NB4 (cell line): ENCODE measurements at places on chromosomes 5 and 9.
A peak's percentile ranks its signal among the peaks of the same experiment; 100 is the strongest.

GRCh38 chr9:38036359-38037084 lies 32.5 kb downstream of the SHB start:
- peak; percentile 24 for DNase-seq

GRCh38 chr5:4773827-4774317 lies 366.3 kb upstream of the ADAMTS16 start:
- no peak for DNase-seq

- no peak for DNase-seq
Measured at GRCh38 chr5:10590226-10590999, 26.5 kb downstream of the ANKRD33B start.

- peak; percentile 69 for DNase-seq
Measured at GRCh38 chr5:102278231-102278630, 17.9 kb downstream of the SLCO4C1 start.

DNA sequence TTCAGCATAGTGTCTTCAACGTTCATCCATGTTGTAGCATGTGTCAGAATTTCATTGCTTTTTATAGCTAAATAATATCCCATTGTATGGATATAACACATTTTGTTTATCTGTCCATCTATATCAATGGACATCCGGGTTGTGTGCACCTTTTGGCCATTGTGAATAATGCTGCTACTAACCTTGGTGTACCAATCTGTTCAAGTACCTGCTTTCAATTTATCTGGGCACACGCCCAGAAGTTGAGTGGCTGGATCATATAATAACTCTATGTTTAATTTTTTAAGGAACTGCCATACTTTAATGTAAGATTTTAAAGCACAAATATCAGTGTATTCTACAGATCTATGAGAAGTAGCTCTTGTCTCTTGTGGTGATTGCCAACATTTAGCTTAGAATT lies 43.5 kb downstream of the SCAI start:
- DNase-seq = no peak

GRCh38 chr9:135244271-135245221 lies 157.1 kb downstream of the OLFM1 start:
- no peak for DNase-seq

DNA sequence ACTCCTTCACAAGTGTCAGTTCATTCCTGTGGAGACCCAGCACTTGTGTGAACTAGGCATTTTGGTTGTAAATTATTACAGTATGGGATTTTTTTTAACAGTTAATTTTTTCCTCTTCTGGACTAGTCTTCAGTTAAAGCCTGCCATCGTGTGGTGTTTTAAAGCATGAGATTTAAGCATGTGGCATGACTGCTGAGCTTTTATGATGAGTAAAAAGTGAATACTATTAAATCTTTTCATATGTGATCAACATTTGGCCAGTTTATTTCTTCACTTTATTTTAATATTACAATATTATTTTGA lies 25.0 kb downstream of the LMNB1 start:
- DNase-seq = peak; percentile 36

DNA sequence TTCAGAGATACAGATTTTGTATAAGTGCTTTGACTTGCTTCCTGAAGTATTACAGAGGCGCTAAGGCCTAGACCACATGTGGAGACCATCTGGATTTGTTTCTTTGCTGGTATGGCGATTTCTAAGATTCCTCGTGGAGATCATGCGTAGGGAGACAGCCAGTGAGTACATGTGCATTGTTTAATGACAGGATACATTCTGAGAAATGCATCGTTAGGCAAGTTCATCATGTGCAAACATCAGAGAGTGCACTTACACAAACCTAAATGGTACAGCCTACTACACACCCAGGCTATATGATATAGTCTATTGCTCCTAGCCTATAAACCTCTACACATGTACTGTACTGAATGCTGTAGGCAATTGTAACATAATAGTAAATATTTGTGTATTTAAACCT lies 16.5 kb upstream of the CEP120 start:
- no peak for DNase-seq

DNA sequence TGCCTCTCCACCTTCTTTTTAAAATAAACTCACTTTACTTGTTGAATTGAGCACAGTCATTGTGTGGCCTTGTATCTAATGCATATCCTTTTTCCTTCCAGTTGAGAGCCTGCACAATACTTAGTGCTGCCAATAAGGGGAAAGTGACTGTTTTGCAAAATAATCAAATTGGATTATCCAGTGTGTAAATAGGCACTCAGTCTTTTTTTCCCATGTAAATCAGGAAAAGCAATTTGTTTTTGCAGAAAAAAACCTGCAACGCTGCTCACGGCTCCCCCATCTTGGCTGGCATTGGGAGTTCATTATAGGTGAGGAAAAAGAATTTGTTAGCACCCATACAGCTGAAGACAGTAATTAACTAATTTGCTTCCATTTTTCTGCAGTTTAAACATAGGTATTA lies 299.9 kb downstream of the CSNK1G3 start:
- no peak for DNase-seq

GRCh38 chr5:132104556-132104955 lies 31.0 kb downstream of the CSF2 start:
- no peak for DNase-seq

DNA sequence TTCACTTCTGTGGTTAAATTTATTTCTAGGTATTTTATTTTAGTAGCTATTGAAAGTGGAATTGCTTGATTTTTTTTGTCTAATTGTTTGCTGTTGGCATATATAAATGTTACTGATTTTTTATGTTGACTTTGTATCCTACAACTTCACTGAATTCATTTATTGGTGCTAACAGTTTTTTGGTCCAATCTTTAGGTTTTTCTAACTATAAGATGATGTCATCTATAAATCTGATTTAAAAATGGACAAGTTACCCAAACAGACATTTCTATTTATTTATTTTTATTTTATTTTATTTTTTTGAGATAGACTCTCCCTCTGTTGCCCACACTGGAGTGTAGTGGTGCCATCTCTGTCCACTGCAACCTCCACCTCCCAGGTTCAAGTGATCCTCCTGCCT lies 162.3 kb downstream of the COX7C start:
- no peak for DNase-seq

- no peak for DNase-seq
Measured at GRCh38 chr5:71957292-71957898, 149.9 kb upstream of the MAP1B start.

- DNase-seq = no peak
Measured at GRCh38 chr5:132411304-132412013, 41.9 kb downstream of the SLC22A5 start.

- DNase-seq = no peak
Measured at GRCh38 chr9:127838375-127839078, 15.9 kb downstream of the ENG start.

- no peak for DNase-seq
Measured at GRCh38 chr5:169668732-169669131, 31.7 kb downstream of the DOCK2 start.

GRCh38 chr5:65479527-65479926 lies 2.2 kb downstream of the ADAMTS6 start:
- DNase-seq = no peak

DNA sequence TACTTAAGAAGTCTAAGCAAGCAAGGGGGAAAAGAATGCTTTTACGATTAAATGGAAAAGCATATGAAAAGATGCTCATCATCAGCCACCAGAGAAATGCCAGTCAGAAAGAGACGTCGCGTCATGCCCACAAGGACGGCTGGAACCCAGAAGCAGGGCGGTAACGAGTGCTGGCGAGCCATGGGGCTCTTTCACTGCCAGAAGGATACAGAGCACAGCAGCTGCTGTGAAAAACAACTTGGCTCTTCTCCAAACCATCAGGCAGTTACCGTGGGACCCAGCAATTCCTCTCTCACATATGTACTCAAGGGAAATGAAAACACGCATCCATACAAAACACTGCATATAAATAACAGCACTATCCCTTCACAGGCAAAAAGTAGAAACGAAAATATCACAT lies 95.5 kb downstream of the CAMSAP1 start:
- DNase-seq = no peak

DNA sequence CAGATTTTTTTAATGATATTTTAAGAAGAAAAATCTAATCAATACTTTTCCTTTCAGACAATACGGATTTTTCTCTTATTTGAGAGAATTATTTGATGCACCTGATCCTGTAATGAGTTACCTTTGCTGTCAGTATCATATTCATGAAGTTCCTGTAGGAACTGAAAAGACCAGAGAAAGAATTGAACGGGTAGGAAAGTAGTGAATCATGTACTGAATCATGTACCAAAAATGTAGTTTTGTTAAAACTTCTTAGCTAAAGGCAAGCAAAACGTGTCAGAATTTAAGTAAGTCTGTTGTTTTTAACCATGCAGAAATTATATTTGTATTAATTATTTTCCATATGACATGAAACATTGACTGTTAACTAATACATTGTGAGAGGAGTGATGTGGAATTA lies 56.6 kb downstream of the SMC5 start:
- DNase-seq = no peak

GRCh38 chr9:113933671-113934070 lies 57.6 kb downstream of the ZNF618 start:
- no peak for DNase-seq

GRCh38 chr5:102539562-102539961 lies 40.8 kb upstream of the SLCO6A1 start:
- DNase-seq = no peak

- no peak for DNase-seq
Measured at GRCh38 chr9:113638897-113639296, 175.4 kb downstream of the RGS3 start.

DNA sequence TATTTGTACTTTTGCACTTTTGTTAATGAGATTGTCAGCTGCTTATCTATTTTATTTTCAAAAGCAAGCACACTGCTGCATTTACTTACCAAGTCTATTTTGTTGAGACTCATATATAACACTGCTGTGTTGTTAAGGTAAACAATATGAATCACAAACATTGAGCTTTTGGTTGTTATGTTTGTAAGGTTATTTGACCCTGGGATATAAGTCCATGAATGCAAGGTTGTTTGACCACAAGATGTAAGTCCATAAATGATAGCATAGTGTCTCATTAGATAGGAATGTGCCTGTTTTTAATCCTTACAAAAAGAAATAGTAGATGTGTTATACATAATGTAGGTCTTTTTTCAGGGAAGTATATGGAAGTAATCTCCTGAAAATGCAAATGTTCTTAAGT lies 845.9 kb downstream of the CDH9 start:
- no peak for DNase-seq

DNA sequence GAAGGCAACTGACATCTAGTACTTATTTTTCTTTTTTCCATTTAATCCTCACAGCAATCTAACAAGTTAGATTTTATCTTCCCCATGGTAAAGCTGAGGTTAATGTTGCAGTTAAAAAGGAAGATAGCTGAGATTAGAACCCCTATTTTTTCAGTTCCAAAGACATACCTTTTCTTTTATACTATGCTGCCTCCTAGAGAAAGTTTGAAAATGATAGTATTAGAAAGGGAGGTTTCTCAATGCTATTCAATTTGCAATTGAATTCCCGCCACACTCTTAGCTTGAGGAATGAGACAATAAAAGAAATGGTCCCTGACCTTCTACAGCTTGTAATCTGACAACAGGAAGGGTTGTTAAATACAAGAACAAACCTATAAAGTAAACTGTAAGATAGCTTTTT lies 195.9 kb upstream of the TRIM32 start:
- DNase-seq = no peak

GRCh38 chr9:12826924-12827565 lies 52.2 kb downstream of the LURAP1L start:
- no peak for DNase-seq

GRCh38 chr5:110414360-110414759 lies 312.1 kb downstream of the TMEM232 start:
- peak; percentile 2 for DNase-seq

DNA sequence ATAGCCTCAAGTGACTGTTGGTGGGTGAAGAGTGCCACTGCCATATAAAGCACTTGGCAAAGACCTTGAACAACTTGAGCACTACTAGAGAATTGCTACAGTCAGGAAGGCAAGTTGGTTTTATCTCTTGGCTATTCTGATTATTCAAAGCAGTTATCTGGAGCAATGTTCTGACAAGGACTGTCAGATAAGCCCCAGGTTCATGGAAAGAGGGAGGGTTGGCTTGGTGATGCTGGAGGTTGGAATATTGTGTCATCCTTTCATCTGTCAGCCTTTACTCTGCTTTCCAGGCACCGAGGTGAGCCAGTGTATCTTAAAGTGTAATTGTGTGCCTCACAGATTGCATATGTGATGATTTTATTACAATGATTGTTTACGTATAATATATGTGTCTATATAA lies 548.4 kb upstream of the ZNF608 start:
- DNase-seq = no peak

DNA sequence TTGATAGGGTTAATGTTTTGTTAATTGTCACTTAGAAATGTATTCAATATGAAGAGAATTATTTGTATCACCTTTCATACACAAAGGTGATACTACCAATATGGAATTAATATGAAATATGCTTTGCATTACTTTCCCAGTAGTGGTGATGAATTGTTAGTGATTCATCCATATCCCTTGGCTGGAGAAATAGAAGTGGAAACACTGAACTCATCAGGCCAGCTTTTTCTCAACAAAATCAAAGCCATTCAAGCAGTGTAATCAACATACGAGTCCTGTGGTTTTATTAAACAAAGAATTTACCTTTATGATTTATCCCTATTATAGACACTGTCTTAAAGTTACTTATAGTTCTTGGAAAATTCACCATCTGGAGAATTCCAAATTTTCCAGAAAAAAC lies 264.0 kb upstream of the MEF2C start:
- DNase-seq = no peak

DNA sequence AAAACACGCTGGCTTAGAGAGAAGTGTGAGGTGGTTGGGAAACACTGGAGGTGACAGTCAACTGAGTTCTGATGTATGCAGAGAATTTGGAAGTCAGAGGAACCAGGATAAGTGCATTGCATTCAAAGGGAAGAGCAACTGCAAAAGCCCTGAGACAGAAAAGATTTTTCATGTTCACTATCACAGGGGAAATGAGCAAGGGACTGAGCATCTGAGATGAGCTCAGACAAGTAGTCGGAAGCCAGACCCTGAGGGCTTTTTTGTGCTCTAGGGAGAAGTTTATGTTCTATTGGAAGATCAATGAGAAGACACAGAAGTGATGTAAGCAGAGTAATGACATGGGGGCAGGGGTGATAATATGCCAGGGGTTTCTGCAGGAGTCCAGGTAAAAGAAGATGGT lies 97.5 kb downstream of the HTR4 start:
- DNase-seq = no peak

GRCh38 chr9:17905366-17905765 lies 326.5 kb downstream of the SH3GL2 start:
- DNase-seq = no peak

DNA sequence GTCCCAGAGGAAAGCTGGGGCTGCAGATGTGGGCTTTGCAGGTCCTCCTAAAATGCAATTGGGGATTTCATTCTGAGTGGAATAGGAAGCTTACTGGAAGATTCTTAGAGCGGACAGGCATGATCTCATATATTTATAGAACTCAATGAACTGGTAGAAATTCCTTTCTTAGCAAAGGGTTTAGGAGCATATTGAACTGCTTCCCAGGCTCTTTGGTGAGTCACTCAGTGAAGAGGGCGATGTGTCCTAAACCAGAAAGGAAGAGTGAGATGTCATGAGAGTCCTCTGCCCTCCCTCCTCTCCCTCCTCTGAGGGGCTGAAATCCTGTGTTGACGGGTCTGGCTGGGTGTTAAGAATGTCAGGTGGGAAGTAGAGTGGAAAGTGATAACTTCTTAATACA lies 26.3 kb upstream of the SEMA6A start:
- no peak for DNase-seq

- no peak for DNase-seq
Measured at GRCh38 chr9:27436234-27436633, 87.9 kb upstream of the IFNK start.
